ENCODE measurements at places on chromosomes 11 and 22.

GRCh38 chr22:47033648-47034000, 271.2 kb downstream of the TBC1D22A start:
- no peak for DNase-seq

DNA sequence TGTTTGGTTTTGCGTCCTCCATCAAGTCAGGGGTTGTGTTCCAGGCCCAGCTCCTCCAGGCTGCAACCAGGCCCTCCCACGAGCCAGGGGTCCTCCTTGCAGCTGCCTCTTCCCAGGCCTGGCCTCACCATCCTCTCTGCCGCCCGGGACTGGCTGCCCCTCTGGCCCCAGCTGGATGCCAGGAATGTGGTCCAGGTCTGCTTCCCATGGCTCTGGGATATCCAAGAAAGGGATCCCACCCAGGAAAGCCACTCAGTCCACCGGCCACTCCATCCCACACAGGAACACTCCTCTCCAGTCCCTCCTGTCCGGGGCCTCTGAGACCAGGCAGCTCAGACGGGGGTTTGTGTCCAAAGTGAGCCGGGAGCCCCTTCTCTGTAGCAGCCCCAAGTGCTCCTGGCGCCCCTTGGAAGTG, 336.4 kb downstream of the BRD1 start:
- DNase-seq: no peak

DNA sequence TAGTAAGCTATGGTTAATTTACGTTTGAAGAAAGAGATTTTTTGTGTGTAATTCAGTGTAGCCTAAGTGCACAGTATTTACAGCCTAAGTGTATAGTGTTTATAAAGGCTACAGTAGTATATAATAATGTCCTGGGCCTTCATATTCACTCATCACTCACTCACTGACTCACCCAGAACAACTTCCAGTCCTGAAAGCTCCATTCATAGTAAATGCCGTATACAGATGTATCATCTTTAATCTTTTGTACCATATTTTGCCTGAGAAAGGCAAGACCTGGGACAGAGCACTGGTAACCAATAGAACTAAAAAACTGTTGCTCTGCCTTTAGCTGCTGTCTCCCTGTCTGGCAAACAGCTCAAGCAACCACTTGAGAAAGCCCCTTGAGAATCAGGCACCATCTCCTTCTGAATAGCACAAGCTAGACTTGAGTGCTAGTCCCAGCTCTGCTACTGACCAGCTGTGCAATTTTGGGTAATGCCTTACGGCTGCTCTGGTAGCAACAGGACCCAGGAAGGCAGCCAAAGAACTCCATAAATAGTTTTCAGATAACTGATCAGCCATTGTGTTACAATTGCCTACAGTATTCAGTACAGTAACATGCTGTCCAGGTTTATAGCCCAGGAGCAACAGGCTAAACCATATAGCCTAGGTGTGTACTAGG, 131.3 kb downstream of the KCNC1 start:
- no peak for DNase-seq

DNA sequence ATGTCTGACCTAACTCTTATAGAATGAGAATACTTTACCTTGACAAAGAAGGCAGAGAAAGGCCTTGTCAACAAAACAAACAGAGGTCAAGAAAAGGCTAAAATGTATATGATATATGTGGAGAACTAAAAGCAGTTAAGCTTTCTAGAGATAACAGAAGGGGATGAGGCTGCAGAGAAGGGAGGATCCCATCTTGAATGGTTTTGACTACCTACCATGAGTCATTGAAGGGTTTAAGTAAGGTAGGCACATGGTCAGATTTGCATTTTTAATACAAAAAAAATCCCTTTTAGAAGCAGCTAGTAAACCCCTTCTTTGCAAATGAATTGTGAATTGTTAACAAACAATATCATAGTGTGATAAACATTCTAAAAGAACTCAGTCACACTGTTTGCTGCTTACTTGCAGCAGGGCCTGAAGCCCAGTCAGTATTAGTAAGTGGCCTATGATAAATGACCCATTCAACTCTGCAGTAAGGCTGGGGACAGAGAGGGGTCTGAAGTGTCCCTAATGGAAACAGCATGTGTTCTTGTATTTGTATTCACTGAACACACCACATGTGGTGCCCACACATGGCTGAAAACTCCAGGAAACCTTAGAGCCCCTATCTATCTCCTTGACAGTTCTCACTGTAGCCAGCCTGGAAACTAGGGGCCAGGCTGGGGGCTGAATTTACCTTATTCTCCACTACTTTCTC, 328.8 kb upstream of the PITPNB start:
- DNase-seq: no peak

GRCh38 chr11:28146123-28146751, 38.0 kb downstream of the METTL15 start:
- no peak for DNase-seq

DNA sequence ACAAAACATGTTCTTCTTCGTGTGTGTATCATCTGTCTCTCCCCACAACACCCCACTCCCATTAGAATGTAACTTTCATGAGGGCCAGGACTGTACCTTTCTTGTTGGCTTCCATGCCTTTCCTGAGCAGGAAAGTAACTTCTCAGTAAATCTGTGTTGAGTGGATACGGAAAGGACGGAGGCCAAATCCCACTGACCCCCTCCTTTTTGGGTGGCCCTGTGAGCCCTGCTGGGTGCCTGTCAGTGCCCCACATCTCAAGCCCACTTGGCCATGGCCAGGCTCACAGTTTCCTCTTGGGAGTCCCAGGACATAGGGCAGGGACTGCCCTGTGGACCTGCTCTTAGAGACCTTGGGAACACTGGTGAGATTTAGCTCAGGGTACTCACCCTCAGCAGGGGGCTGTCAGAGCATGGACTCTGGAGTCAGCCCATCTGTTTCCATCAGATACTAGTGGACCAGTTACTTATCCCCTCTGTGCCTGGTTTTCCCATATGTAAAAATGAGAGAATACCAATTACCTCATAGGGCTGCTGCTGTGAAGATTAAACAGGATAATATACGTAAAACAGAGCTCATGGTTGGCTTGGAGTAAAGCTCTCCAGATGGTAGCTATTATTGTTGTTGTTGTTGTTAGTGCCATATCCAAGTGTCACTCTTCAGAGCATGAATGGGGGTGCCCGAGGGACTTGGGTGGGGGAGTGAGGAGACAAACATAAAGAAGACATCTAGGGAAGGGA, 1.0 kb upstream of the C11orf96 start:
- DNase-seq: no peak

DNA sequence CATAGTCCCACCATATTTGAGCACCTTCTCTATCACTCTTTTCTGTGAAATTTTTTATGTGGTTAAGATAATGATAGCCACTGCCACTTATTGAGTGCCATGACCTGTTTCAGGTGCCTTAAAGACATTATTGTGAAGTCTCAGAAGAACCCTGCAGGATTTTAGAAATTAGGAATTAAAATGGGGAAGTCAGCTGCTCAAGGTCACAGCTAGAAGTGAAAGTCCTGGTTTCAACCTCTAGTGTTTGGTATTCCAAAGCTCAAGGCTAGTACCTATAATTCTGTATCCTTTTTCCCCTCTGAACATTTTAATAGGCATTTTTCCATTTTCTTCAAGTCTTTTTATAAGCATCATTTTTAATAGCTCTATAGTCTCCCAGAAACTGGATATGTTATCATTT, 9.0 kb upstream of the RRM1 start:
- DNase-seq: no peak

- DNase-seq: no peak
Measured at GRCh38 chr11:131686836-131687235, 316.4 kb downstream of the NTM start.

DNA sequence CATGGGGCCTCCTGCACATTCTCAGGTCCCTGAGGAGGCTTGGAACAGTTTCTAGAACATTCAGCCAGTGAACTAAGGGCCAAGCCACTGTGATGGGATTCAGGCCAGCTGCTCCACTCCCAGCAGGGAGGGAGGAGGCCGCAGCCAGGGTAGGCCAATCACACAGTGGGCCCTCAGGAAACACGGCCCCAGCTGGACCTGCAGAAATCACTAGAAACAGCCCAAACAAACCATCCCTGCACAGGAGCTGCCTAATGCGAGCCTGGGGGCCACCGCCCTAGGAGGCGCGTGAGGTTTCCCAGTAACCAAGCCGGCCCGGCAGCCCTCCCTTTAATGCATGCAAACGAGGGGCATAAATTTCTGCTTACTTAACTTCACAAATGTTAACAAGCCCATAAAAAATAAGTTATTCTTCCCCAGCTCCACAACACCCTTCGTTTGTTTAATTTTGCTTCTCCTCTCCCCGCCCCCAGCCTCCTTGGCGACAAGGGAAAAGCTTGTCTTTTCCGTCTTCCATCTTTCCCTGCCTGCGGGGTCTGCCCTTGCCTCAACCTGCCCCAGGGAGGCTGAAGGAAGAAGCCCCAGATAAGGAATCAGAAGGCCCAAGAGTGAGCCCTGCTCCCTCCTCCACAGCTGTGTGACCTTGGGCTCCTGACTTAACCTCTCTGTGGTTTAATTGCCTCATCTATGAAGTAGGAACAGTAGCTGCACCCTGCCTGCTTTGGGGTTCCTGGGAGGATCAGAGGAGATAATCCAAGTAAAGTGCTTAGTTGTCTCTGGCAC, 25.7 kb downstream of the ELFN2 start:
- DNase-seq: no peak

DNA sequence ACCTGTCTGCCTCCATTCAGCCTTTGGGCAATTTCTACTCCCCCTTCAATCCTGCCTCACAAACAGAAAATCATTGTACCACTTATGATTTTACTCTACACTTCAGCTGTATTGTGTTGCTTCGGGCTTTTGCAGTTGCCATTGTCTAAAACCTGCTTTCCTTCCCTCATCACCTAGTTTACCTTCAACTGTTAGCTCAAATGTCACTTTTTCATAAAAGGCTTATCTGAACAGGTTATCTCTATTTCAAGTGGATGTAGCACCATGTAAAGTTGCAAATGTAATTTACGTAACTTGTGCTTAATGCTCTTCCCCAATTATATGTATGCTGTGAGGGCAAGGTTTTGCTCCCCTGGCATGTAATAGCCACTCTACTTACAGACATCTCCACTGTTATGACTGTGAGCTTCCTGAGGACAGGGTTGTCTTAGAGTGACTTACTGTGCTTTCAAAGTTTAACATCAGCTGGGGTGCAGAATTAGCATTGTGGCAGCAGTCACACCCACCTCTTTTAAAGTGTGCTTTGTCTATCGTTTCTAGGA, 5.4 kb downstream of the RPS25 start:
- DNase-seq: no peak

DNA sequence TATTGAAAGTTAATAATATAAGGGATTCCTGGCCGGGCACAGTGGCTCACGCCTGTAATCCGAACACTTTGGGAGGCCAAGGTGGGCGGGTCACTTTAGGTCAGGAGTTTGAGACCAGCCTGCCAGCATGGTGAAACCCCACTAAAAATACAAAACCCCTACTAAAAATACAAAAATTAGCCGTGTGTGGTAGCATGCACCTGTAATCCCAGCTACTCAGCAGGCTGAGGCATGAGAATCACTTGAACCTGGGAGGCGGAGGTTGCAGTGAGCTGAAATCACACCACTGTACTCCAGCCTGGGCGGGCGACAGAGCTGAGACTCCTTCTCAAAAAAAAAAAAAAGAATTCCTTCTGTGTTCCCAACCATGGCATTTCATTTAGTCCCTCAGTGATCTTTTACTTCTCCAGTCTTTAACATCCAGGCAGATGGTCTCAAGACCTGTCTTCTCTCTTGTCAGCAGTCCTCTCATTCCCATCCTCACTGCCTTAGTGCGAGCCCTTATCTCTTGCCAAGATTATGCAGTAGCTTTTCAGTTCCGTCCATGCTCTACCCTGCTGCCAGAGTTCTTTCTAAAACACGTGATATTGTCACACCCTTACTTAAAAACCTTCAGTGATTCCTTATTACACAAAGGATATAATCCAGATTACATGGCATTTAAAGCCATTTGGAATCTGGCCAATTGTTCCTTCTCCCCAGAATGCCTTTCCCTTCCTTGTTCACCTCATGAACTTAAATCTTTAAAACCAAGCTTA, 17.9 kb downstream of the RTN3 start:
- DNase-seq: no peak

DNA sequence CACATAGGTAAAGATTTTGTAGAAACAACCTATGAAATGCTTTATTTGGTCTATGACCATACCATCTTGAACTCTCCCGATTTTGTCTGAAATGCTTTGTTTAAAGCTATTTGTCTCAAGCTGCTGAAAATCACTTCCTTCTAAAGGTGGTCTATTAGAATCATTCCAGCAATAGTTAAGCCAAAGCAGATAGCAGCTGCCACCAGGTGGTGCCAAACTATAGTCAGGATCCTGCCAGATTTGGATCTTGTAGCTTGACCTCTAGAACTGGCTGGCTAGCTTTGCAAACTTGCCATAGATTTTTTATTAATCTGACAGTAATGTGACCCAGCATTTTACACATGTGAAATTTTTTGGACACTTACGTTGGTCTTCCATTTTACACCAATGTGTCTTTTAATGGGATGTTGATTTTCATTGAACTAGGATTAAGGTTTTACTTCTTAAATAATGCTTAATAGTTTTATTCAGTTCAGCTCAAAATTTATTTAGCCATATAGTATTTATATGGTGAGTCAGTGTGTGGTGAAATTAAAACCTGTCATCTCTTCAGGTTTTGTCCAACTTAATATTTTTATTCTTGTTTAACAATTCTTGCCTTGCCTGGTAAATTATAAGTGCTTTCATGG, 19.7 kb downstream of the CTR9 start:
- no peak for DNase-seq

- no peak for DNase-seq
Measured at GRCh38 chr11:62464655-62465054, 45.8 kb downstream of the SCGB1A1 start.

- no peak for DNase-seq
Measured at GRCh38 chr22:46970411-46971098, 208.1 kb downstream of the TBC1D22A start.

GRCh38 chr11:68313574-68314202, 1.3 kb downstream of the LRP5 start:
- no peak for DNase-seq

GRCh38 chr22:29782061-29782845, 15.1 kb downstream of the UQCR10 start:
- no peak for DNase-seq

DNA sequence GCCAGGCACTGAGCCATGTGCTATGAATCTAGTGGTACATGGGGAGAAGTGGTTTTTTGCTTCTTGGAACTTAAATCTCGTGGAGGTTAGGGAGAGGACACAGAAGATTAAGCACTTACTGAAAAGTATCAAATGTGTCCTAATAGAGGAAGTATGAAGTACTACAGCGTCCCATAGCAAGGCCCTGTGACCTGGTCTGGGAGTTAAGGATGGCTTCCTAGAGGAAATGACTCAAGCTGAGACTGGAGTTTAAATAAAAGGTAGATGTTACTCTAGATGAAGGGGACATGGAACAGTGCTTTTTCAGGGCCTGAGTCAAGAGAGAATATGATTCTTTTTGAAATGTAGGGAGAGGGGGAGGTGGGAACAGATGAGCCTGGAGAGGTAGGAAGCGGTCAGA, 202.9 kb downstream of the GRIK4 start:
- no peak for DNase-seq

Data from stimulated activated CD8-positive, alpha-beta memory T cell treated with anti-CD3 and anti-CD28 coated beads, Interleukin-2, amount 100 ng/mL, for 48 hours (primary cell).